Activated CD4-positive, alpha-beta memory T cell treated with anti-CD3 and anti-CD28 coated beads for 36 hours (primary cell): ENCODE measurements at places on chromosomes 6 and 20. TPM values are rescaled to one million over a fixed set of nuclear protein-coding genes. Genes with fewer than 3 reads are reported as not detected.

The TNFAIP3 gene
- 259 TPM for total RNA-seq

The NDRG3 gene
- total RNA-seq, result 29.9 TPM

DNA sequence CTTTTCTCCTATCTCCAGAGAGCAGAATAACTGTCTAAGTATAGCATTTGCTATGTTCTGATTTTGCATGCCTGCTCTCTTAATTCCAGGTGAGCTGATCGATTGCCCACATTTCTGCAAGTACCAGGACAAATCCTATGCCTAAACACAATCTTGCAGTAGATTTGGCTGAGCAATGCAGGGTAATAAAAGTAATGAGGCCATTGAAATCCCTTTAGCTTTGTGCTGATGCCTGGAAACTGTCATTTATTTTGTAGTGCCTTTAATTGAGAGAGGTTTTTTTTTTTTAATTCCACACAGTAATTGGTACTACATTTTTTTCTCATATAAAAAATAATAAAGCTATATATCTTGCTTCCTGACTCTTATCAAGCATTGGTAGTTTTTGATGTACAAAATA lies 252.3 kb downstream of the NKAIN2 start:
- no peak for DNase-seq

DNA sequence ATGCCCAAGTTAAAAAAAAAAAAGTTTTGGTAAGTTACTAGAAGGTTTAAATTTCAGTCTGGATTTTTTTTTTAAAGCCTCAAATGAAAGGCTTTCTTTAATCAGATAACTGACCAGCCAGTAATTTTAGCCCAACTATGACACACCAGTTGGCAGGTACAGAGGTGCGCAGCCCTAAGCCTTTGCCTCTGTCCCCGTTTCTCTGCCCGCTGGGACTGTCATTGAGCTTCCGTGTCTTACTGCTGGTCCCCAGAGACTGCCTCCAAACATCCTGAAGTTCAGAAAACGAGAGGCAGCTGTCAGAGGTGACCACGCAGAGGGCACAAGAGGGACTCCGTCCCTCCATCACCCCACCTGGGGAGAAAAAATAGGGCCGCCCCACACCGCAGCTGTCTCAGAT lies 118.2 kb downstream of the RPS12 start:
- DNase-seq, result no peak

The FGD2 gene
- 0.52 TPM for total RNA-seq
